Activated naive CD4-positive, alpha-beta T cell treated with anti-CD3 and anti-CD28 coated beads, Interleukin-2, amount 50 U/mL, for 16 hours (primary cell): ENCODE measurements at places on chromosomes 5 and 9.

DNA sequence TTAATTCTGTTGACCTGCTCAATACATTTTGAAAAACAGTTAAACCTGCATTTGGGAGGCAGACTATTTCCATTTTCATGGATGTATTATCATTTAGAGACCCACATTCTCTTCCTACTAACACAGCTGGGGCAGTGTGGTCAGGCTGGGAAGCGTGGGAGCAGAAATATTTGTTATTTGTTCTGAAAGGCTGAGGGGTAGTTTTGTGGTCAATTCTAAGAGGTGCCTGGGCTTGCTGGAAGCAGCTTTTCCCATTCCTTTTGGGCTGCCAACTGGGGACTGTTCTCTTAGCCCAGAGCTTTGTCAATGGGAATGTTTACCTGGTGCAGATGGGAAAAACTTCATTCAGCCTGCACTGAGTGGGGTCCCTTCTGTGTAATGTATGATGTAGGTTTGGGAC, 171.4 kb upstream of the DAP start:
- no peak for DNase-seq

GRCh38 chr5:39783756-39784421, 359.1 kb upstream of the DAB2 start:
- DNase-seq, result no peak

DNA sequence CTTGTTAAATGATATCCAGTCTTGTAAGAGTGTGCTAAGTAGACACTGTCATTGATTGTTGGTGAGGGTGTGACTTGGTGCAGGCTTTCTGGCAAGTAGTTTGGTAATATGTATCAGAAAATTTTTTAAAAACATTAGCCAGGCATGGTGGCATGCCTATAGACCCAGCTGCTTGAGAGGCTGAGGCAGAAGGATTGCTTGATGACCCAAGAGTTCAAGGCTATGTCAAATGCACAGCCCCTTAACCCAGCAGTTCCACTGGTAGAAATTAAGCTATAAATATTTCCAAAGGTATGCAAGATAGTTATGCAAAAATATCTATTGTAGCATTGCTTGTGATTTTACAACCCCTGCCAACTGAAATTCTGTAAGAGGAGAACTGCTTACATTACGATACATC, 24.2 kb downstream of the ZBTB43 start:
- DNase-seq, result no peak

DNA sequence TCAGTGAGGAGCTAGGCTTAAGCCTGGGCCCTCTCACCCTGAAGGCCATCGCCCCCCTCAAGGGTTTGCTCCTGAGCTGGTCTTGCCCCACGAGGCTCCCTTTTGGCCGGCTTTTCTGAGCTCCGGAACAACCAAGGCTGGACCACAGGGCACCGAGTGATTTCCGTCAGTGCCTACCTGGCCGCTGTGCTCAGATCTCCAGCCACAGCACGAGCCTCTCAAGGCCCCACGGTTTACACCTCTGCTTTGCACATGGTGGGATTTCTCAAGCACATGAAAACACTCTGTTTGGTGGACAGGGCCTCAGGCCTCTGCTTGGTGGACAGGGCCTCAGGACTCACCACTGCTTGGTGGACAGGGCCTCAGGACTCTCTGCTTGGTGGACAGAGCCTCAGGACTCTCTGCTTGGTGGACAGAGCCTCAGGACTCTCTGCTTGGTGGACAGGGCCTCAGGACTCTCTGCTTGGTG, 15.8 kb downstream of the CLPTM1L start:
- no peak for DNase-seq

GRCh38 chr9:27977931-27978330, 404.6 kb upstream of the C9orf72 start:
- DNase-seq, result no peak

- DNase-seq, result no peak
These were observed 10.8 kb downstream of the SDHA start for GRCh38 chr5:228886-229285.

DNA sequence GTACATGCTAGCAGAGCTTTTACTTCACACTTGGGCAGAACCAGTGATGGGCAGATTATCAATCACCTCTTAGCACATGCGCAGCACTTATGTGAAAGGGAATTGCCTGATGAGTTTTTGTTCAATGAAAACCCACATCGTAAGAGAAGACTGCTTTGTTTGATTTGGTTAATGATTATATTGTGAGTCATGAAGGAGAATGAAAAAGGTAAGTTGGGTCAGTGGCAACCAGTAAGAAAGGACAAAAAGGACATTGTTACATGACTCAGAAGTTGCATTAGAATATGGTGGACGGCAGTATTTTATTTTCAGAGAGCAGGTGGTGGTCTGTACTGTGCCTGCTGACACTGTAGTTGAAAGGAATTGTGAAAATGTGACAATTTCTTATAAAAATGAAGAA, 127.4 kb downstream of the AOPEP start:
- DNase-seq, result no peak

GRCh38 chr5:160044967-160045366, 36.0 kb downstream of the TTC1 start:
- no peak for DNase-seq

- no peak for DNase-seq
These were observed 79.3 kb downstream of the TLE1 start for GRCh38 chr9:81609782-81610739.

- no peak for DNase-seq
These were observed 30.2 kb downstream of the MAML1 start for GRCh38 chr5:179762781-179763176.

DNA sequence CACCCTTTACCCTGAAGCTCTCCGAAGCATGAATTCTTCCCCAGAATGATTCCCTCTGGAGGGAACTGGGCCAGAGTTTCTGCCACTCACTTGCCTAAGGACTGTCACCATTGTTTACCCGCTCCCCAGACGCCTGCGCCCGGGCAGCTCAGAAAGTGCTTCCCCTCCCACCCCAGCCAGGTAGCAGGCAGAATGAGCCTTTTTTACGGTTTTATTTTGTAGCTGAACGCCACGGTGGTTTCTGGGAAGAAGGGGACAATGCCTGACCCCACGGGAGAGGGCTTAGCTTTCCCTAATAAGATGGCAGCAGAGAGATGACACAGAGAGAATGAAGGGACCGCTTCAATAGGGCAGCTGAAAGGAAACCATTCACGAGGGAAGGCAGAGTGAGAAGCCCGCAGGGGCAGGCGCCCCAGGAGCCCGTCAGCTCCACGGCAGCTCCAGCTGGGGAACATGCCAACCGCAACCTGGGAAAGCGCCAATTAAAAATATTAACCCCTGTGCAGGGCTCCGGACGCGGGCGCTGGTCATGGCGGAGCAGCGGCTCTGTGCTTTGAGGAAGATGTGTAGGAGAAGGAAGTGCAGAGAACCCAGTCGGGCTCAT, 20.4 kb upstream of the NTNG2 start:
- DNase-seq, result no peak

DNA sequence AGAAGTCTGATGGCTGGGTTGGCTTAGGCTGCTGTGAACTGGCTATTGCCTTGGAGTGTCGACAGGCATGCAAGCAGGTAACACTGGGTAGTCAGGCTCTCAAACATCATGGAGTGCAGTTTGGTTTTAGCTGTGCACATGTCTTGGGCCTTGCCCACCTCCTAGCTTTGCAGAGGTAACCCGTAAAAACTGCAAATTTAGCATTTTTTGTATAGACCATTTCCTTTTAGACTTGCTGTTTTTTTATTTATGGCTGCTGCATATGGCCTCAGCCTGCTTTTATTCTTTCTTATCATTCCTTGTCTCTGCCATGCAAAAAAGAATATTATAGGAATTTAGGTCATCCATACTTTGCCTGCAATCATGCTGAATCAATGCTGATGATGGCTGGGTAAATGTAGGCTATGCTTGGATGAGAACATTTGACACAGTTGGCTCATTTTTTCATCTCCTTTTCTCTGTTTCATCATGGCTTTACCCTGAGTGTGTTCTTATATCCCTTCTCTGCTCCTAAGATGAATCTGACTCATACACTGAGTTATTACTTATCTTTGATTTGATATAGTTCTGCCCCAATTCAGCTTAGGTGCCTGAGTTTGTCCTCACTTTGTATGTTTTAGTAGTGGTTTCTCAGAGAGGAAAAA, 27.2 kb downstream of the RECK start:
- DNase-seq, result no peak

DNA sequence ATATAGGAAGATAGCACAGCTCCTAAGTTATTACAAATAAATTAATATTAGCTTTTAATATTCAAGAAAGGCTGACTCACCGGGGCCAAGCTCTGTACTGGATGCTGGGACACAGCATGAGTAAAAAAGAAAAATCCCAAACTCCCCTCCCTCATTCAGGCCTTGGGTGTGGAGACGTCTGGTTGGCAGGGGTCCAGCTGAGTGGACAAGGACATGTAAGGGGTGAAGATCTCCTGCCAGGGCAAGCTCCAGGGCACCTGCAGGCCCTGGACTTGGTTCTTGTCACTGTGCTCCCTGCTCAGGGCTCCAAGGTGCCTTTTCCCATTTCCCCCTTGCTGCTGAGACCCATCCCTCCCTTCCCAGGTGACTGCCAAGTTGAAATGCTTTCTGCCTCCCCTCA, 388.5 kb downstream of the ENC1 start:
- DNase-seq, result no peak

DNA sequence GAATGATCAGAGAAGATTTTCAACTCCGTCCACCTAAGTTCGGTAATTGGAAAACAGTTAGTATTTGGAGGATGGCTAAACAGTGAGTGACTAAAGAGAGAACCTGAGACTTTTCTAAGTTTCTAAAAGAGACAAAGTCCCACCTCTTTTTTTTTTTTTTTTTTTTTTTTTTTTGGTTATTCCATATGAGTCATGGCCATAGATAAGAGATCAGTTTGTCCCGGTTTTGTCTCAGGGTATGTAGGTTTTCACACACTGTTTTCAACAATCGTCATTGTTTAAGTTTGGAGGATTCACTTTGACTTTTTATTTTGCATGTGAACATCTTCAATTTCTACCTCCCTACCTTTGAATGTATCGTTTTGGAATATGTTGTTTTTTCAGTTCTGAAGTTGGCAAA, 85.9 kb downstream of the NTRK2 start:
- no peak for DNase-seq

DNA sequence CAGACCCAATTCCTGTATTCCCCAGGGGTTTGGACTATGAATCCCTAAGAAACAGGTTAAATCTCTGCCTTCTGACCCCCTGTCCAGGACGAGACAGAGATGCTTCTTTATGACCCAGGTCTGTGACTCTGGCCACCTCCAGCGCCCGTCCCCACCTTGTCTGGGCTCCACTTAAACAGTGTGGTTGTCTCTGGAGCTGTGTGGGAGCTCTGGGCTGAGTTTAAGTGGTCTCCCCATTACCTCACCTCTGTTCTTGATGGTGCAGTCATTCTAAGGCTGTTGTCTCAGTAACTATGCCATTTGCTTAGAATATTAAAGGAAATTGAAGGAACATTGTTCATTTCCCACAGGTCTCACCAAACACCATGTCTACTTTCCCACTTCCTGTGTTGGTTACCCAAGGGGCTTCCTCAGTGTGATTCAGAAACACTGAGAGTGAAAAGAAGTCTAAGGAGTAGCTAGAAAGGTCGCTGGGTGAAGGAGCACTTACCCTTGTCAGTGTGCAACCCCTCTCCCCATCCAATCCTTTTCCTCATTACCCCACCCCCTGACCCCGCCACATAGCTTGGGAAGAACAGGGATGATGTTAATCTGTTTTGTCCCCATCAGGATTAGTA, 127.8 kb upstream of the CKMT2 start:
- no peak for DNase-seq

- no peak for DNase-seq
These were observed 130.1 kb upstream of the EPB41L4A start for GRCh38 chr5:112549127-112549526.

GRCh38 chr5:10502578-10502977, 60.9 kb downstream of the ROPN1L start:
- no peak for DNase-seq

DNA sequence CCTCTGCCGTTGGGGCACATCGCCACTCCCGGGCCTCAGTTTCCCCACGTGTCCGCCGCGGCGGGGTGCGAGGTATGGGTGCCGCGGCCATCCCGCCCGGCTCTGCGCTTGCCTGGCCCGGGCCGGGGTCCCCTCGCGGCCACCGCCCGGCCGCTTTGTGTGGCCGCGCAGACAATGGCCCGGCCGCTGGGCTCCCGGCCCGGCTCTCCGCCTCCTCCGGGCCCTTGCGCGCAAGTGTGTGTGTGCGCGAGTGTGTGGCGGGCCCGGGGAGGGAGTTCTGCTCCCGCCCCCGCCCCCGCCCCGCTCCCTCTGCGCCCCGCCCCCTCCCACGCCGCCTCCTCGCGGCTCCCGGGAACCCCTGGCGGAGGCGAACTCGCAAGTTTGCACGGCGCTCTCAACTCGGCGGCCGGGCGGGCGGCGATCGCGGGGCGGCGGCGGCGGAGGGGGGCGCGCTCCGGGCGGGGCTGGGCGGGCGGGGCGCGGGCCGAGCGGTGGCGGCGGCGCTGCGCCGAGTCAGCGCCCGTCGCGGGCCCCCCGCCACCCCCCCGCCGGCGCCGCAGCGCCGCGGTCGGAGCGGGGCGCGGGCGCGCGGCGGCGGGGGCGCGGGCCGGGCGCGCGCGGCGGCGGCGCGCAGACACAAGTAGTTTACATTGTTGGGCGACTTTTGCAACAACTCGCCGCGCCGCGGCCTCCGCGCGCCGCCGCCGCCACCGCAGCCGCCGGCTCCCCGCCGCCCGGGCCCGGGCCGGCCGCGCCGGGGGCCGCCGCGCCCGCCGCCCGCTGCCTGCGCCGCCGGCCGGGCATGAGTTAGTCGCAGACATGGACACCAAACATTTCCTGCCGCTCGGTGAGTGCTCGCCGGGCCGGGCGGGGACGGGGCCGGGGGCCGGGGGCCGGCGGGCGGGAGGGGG, at the start of gene RXRA:
RXRA (plus strand) TSS at position 643 of the 911 bp plus-strand sequence; CDS start at position 820, 177 bp downstream.
- DNase-seq, result peak; percentile 62

- peak; percentile 11 for DNase-seq
These were observed 647 bp downstream of the PDE8B start for GRCh38 chr5:77210964-77211690.

GRCh38 chr5:123786411-123786810, 274.4 kb downstream of the CSNK1G3 start:
- DNase-seq, result no peak

DNA sequence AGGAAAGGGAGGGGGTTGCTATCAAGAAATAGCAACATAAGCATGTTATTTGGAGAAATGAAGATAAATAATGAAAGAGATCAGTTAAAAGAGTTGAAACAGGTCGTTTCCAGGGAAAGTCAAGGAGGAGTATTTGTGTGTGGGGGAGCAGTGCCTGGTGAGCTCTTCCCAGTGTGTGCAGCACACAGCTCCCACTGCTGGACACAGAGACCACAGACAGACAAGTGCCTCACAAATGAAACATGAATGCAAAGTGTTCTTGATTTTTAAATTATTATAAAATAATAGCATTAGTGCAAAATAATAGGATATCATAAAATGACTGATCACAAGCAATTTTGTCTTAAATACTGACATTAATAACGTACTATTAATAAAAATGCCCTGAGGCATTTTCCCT, 40.8 kb downstream of the LIFR start:
- no peak for DNase-seq

- DNase-seq, result no peak
These were observed 24.6 kb upstream of the ADRB2 start for GRCh38 chr5:148801682-148802276.
